ENCODE measurements at places on chromosomes 3 and 15.

DNA sequence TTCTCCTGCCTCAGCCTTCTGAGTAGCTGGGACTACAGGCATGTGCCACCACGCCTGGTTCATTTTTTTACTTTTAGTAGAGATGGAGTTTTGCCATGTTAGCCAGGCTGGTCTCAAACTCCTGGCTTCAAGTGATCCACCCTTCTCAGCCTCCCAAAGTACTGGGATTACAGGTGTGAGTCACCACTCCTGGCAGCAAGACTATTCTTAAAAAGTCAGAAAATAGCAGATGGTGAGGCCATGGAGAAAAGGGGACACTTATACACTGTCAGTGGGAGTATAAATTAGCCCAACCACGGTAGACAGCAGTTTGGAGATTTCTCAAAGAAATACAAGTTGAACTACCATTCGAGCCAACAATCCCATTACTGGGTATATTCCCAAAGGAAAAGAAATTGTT lies 603.3 kb upstream of the TBL1XR1 start:
- DNase-seq, result no peak

GRCh38 chr3:24154013-24154695 lies 209.1 kb downstream of the NR1D2 start:
- no peak for DNase-seq

DNA sequence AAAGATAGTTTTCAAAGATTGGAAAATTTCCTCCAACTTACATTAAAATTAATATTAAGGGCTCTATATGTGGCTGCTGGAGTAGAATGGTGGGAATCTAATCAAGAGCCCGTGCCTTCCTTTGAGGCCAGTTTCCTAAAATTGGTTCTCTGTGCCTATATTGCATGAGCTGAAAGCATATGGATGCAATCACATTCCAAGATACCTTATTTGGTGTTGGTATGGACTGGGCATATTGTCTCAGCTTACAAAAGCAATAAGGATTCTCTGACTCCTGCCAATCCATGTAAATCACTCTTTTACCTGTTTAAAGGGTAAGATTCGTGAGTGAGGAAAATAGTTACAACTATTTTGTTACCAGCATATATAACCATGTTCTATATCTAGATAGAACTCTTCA lies 111.6 kb downstream of the GREM1 start:
- no peak for DNase-seq

DNA sequence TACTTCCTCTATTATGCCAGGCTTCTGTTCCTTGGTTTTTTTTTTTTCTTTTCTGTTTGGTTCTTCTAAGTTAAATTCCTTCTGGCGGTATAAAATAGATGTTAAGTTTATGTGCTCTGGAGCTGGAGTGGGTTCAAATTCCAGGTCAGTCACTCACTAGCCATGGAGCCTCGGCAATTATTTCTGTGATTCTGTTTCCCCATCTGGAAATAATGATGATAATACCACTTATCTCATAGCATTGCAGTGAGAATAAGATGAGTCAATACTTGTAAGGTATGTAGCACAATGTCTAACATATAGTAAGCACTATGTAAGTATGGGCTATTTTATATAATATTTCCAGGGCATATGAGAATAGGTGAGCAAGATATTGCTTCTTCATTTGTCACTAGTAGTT lies 33.2 kb upstream of the ZDHHC23 start:
- DNase-seq, result no peak

GRCh38 chr15:56553486-56553885 lies 88.5 kb upstream of the MNS1 start:
- DNase-seq, result no peak

DNA sequence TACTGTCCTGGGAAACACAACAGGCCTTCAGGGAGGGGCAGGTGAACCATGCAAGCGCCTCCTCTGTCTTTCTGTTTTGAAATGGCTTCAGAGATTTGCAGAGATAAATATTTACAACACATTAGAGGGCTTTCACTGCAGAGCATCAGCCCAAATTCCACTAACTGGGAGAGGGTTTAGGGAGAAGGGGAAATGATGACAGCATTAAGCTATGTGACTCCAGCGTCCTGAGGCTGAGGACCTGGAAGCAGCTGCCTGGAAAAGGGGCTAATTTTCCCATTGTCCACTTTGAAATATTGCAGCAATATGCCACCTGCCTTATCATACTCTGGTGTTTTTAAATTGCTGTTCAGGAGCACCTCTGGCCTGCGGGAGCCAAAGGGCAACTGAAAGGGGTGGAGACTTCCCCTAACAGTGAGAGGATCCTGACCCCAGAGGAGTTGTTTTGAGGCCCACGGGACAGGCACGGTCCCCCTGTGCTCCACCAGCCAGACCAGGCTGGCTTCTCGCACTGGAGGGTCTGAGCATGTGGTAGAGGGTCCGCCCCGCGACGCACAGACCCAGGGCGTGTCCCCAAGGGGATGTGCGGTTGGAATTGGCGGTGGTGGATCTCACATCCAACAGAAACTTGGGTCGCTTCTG lies 110.6 kb downstream of the XXYLT1 start:
- no peak for DNase-seq

DNA sequence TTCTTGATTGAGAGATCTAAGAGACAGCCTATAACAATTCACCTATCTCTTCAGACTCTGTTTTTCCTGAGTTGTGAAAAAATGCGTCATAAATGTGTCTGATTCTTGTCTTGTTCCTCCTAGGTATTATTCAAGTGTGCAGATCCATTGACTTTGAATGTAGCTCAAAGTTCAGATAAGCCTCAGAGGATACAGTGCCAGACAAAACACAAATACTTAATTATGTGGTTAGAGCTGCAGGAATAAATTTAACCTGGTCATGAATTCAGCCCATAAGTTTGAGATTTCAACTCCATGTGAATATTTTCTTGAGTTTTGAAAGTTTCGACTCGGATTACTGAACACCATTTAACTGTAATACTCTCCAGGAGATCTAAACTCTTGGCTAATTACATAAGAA lies 174.0 kb downstream of the ECT2 start:
- DNase-seq, result no peak

- DNase-seq, result no peak
Measured at GRCh38 chr15:57403017-57403416, 26.7 kb downstream of the CGNL1 start.

DNA sequence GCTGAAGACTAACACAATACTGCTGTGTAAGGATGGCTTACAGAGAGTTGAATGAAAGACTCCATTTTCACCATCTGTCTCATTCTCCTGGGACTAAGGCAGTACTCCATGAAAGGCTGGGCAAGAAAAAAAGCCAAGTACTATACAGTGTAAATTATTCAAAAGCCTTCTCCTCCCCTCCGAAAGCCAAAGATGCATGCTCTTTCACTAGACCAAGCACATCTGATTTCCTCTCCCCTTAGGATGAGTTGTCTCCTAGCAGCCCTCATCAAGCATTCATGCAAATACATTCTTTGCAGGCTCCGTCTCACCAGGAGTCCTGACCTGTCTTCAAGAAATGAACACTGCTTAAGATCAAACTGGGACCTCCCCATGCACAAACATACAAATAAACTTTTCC lies 133.5 kb upstream of the THBS1 start:
- DNase-seq, result no peak

DNA sequence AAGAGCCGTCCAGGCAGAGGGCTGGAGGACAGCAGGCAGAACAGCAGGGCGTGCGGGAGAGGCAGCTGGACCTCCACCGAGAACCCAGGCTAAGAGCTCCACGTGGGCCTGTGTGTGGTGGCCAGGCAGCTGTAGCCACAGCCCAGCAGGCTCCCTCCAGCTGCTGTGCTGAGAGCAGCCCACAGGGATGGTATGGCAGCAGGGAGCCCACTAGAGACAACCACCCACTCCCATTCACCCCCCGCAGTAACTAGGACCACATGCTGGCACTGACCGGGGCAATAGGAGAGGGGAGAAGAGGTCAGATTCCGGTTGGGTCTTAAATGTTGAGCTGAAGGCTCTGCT lies 25.6 kb upstream of the MUSTN1 start:
- no peak for DNase-seq

DNA sequence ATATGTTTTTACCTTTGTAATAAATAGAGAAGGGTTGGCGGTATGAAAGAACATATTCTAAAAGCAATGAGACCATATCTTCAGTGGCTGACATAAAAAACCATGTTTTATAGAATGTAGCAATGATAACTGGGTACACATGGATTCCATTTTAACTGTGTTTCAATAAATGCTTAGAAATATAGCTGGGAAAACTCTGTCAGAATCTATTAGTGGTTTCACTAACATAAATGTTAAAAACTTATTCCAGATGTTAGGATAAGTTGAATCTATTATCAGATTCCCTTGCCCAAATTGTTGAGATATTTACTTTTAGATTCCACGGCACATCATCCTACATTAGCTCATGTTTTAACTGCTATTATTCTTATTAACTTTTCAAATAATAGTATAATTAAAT lies 772.2 kb upstream of the ALCAM start:
- no peak for DNase-seq

GRCh38 chr3:27666708-27667107 lies 55.4 kb downstream of the EOMES start:
- no peak for DNase-seq

DNA sequence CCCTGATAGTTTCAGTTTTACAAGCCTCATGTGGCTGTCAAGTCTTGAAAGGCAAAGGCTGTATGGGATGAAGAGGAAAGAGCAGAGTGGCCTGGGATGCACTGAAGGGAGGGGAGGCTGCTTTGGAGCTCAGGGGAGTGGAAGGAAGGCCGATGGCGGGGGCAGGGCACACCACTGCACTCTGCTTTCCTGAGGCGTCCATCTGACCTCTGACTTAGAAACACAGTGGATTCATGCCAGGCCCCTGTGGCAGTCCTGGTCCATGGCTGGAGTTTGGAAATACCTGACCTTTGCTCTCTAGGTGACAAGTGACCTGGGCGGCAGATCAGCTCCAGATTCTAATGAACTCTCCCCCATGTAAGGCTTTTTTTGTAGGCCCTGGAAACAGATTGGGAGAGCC lies 19.0 kb downstream of the FAH start:
- DNase-seq, result no peak

DNA sequence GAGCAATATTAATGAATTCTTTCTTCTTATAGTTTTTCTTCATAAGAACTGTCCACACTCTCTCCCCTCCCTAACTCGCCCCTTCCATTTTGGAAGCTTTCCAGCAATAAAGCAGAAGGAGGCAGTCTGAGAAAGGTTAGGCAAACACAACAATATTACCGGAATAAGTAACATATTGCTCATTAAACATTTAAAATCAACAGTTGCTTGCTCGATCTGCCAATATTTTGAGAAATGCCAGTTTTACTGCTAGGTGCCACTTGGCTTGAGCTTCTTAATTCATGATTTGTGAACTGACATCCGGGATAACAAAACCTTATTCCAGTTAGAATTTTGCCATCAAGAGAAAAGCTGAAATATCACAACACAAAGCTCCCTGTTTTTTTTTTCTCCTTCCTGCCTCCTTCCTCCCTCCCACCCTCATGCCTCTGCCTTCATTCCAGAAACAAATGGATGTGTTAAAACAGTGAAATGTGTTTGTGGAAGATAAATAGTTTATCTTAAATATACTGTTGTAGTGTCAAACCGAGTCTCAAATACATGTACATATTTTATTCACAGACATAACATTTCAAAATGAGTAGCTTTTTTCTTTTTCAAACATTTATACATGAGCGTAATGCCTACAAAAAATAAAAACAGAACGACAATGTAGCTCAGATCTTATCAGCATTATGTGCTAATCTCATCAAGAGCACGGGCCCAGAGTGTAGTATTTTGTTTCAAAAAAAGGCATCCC lies 253.7 kb downstream of the GAP43 start:
- no peak for DNase-seq

DNA sequence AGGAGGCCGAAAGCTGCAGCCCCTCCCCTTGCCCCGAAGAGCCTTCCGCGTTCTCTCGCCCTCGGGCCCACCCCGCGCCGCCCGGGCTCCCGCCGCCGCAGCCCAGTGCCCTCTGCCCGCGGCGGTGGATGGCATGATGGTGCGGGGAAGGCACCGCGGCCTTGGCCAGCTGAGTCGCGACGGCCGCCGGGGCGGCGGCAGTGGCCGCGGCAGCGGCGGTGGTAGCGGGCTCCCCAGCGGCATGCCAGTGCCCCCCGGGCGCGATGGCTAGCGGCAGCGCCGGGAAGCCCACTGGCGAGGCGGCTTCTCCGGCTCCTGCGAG lies 1.2 kb downstream of the TLNRD1 start:
- DNase-seq, result no peak

GRCh38 chr3:27607370-27607769 lies 114.8 kb downstream of the EOMES start:
- DNase-seq, result no peak

- no peak for DNase-seq
Measured at GRCh38 chr3:151377768-151378385, 6.7 kb downstream of the P2RY12 start.

GRCh38 chr15:67715170-67715569 lies 110.1 kb upstream of the SKOR1 start:
- no peak for DNase-seq

GRCh38 chr15:66651198-66651597 lies 50.8 kb upstream of the SMAD6 start:
- DNase-seq, result no peak

DNA sequence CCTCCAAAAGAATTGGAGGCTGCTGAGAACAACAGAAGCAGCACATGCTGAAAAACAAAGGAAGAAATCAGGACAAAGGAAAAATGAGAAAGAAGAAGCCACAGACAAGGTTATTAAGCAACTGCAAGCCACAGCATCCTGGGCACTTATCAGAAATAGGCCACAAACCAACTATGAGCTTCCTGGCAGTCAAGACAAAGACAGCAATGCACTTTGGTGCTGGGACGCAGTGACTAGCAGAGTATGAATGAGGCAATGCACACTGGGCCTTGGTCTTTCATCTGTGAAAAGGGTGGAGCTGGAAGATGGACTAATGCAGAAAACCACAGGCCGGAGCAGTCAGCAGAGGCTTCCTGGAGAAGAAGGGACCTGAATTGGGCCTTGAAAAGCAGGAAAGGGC lies 56.0 kb upstream of the LINGO1 start:
- DNase-seq, result no peak

- no peak for DNase-seq
Measured at GRCh38 chr3:109806929-109807328, 469.6 kb upstream of the DPPA4 start.

- DNase-seq, result no peak
Measured at GRCh38 chr3:178500631-178501030, 35.6 kb upstream of the KCNMB2 start.

GRCh38 chr3:27533261-27533607 lies 49.0 kb upstream of the SLC4A7 start:
- DNase-seq, result no peak

GRCh38 chr3:119585856-119586570 lies 6.7 kb downstream of the ADPRH start:
- no peak for DNase-seq

All from NCI-H187 (cell line).